ENCODE measurements at places on chromosomes 16 and 17.

DNA sequence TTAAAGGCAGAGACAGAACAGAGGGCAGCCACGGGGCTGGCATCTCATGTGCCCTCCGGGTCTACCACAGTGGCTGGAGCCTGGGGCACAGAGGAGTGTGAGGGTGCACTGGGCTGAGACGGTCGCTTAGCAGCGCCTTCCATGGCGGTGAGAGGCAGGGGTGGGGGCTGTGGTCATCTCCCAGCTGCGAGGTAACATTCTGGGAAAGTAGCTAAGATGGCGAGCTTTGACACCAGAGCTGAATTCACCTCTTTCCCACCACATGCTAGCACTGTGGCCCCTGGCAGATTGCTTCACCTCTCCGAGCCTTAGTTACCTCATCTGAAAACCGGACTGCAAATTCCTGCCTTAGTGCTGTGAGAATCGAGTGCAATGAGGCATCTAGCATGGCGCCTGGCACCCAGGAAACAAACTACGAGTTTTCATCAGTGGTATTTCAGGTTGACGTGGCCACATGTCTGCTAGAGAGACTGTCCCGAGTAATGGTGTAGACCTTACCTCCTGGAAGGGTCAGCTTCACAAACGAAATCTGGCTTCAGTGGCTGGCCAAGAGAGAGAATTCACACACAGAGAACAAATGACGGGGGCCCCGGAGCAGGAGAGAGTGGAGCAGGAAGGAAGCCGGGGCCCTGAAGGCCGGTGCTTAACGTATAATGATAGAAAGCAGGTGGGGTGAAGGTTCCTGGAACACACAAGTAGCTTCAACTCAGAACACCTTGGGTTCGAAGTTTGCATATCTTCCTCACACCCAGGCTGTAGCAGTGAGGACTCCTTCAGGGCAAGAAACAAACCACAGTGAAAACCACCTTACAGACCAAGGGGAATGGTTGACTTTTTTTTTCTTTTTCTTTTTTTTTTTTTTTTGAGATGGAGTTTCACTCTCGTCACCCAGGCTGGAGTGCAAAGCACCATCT lies 63.9 kb upstream of the RPH3AL start:
- no peak for DNase-seq

GRCh38 chr16:15483857-15484256 lies 49.5 kb downstream of the BMERB1 start:
- no peak for DNase-seq

GRCh38 chr17:79684132-79684985 lies 46.4 kb upstream of the ENPP7 start:
- no peak for DNase-seq

DNA sequence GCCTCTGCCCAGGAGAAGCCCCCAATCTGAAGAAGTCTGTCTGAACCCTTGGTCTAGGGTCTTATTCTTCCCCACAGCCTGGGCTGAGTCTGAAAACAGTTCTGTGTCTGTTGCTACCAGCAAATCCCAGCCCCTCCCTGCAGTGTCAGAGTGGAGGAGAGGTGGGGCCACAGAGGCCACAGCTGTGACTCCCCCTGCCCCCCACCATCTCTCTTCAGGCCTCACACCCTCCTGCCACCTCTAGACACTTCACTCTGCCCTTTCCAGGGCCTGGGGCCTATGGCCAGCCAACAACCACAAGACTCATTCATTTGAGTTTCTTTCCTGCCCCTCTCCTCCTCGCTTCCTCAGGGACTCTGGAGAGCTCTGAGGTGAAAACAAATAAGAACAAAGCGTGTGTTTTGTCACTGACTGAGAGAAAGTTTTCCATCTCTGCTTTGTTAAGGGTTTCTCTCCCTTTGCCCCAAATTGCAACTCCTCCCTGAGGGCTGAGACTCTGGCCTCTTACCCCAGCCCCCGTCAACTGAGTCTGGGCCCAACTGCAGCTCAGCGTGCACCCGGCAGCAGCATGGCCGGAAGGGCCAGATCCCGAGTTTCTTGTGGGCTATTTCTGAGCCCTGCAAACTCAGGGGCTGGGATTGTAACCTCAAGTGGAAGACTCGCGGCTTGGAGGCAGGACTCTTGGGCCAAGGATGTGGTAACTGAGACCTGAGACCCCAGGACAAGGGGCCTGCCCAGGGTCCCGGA lies 13.2 kb downstream of the C17orf50 start:
- no peak for DNase-seq

- peak; percentile 90 for DNase-seq
These were observed 29.3 kb downstream of the TLE7 start for GRCh38 chr16:71412270-71413160.

DNA sequence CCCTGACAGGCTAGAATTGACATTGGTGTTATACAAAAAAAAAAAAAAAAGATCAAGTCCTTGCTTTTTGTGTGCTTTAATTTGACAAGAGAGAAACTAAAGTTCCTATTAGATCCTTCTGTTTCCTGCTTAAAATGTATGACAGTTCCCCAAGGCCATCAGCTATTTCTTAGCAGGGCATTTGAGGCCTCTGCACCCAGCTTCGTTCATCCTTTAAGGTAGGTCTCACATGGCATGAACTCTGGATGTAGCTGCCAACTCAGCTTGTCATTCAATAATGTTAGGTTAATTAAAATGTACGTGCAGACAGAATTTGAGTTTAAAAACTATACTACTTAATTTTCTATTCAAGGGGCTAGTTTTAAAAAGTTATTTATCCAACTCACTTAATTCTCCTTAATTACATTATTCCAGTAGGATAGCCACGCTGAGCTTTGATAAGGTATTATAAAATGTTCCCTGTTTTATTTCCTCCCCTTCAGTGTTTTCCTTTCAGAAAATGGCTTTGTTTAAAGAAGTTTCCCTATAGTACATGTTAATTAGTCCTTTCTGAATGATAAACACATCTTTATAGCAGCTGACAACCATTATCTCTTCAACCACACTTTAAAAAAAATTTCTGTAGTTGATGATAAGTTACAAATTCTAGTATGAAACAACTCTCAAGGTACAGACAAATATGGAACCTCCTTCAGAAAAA lies 1.2 kb upstream of the RFFL start:
- DNase-seq, result no peak

DNA sequence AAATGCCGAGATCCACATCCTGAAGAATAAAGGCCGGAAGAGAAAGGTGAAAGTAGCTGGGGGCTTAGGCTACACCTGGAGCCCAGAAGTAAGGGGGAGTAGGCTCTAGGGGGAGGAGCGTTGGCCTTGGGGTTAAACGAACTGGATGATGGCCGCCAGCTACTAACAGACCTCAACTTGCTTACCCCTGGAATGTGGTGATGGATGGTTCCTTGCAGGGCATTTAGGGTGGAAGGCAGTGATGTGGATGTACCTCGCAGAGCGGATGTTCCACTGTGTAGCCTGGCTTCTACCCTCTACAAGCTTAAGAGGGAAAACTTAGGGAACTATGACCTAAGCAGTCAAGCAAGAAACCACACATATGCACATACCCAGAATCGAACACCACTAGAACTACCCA lies 2.3 kb upstream of the MAZ start:
- DNase-seq, result no peak

DNA sequence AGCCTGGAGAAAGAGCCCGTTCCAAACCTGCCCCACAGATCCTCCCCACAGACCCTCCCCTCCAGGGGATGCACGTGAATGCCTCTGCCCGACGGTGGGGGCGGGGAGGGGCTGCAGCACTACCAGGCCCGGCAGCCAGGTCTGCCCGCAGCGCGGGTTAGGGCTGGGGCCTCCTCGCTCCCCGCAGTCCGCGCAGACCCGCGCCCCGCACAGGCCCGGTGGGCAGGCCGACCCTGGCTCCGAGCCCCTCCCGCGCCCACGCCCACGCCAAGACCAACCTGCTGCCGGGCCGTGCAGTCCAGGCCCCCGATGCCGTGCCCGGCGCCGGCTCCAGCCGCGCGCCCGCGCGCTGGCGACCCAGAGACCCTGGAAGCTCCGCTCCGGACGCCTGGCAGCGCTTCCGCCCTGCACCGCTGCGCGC lies at the start of gene RPUSD1:
Gene RPUSD1, minus strand, starts transcription at position 404 of the 421 bp plus-strand sequence. CDS start 644 bp downstream, outside the sequence.
- no peak for DNase-seq

GRCh38 chr16:14634389-14634725 lies 1.6 kb downstream of the BFAR start:
- DNase-seq, result no peak

GRCh38 chr16:55370762-55371482 lies 46.9 kb downstream of the IRX6 start:
- peak; percentile 81 for DNase-seq

DNA sequence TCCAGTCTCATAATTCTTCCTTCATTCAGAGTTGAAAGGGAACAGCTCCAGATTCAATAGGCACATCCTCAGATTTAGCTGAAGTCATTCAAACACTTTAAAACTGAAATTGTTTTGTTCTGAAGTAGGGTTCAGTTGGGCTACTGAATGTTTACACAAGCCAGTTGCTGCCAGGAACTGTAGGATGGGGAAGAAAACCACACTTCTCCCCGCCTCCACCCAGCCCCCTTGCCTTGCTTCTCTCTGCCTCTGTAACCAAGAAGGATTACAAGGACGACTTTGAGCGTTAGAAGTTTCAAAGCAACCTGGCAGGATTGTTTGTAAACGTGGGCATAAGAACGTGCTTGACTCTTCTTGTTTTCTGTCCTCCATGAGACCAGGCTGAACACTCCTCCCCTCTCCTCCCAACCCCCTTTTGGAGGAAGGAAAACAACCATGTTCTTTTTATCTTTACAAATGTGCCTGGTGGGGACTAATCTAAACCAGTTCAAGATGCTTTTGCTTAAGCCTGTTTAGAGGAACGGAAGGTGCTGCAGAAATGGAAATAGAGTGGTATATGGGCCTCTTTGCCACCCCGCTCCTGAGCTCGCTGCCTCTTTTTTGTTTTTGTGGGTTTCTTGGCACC lies 287.9 kb downstream of the FTO start:
- no peak for DNase-seq

GRCh38 chr17:41524261-41524660 lies 3.8 kb downstream of the KRT19 start:
- no peak for DNase-seq

- DNase-seq, result peak; percentile 67
These were observed 1.9 kb downstream of the PHF12 start for GRCh38 chr17:28949185-28950016.

GRCh38 chr17:17435323-17435722 lies 41.5 kb upstream of the MED9 start:
- peak; percentile 61 for DNase-seq

DNA sequence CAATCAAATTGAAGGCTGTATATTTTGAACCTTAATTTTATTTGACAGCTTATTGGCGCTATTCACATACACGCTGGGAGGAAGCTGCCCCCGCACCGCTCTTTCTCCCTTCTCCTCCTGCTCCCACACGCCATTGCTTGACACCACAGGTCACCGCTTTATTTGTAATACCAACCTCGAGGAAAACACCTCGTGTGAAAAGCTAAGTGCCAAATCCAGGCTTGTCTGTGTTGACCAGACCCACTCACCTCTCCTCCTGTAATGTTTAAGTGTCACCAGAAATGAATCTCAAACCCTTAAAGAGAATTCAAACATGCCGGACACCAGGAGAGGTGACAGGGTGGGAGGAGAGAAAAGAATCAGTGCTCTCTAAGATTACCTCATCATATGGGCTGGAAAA lies 331.4 kb downstream of the GRIN2A start:
- DNase-seq, result no peak

GRCh38 chr17:82775001-82775823 lies 23.3 kb downstream of the TBCD start:
- peak; percentile 90 for DNase-seq

GRCh38 chr16:1991948-1992703 lies 2.4 kb downstream of the SYNGR3 start:
- peak; percentile 97 for DNase-seq

DNA sequence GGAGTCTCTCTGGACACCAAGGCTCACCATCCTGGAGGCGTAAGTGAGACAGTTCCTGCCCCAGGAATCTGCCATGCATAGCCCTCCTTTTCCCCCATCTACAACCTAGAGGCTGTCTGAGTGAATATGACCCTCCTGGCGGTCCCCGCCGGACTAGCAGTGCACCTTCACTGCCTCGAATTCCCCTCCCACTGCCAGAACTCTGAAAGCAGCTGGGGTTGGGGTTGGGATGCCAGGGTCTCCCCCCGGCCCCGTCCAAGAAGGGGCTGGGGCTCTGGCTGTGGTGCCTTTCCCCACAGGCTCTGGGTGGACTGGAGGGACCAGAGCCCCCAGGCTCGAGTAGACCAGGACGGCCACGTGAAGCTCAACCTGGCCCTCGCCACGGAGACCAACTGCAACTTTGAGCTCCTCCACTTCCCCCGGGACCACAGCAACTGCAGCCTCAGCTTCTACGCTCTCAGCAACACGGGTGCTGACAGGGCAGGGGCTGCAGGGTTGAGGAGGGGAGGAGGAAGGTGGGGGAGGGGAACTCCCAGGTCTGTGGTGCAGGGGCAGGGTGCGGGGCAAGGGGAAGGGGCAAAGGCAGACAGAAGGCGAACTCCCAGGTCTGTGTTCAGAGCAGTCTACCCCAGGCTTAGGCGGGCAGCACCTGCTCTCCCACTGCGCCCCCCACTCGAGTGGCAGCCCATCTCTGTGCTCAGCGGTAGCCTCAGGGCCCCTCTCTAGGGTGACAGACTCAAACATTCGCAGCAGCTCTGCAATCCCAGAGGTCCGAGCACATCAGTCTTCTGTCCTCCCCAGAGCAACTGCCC lies 1.2 kb downstream of the ZACN start:
- DNase-seq, result no peak
